ENCODE measurements at places on chromosomes 4 and X.

DNA sequence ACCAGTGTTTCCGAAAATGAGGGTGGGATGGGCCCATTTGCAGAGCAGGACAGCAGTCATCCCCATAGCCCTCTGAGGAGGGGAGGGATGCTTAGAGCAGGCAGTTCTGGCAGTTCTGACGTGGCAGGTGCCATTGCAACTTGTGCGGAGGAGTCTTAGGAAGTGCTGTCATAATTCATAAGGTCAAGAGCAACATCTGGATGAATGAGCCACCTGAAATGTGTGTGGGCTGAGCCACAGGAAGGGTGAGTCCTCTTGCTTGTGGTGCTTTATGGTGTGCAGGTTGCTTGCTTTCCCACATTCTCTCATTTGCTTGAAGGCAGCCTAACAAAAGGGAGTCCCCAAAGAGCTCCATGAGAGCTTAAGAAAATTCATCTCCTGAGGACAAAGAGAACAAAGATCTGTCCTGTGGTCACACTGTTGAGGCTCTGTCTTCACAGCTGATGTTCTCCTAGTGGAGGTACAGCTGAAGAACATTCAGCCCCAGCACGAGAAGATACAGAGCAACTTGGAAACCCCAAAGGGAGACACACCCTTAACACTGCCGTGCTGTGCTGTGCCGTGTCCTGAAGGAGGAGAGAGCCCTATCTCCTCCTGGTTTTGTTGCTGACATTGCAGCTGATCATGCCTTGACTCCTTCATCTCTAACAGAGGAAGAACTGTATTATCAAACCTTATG, 60.3 kb downstream of the DLG3 start:
- no peak for DNase-seq

DNA sequence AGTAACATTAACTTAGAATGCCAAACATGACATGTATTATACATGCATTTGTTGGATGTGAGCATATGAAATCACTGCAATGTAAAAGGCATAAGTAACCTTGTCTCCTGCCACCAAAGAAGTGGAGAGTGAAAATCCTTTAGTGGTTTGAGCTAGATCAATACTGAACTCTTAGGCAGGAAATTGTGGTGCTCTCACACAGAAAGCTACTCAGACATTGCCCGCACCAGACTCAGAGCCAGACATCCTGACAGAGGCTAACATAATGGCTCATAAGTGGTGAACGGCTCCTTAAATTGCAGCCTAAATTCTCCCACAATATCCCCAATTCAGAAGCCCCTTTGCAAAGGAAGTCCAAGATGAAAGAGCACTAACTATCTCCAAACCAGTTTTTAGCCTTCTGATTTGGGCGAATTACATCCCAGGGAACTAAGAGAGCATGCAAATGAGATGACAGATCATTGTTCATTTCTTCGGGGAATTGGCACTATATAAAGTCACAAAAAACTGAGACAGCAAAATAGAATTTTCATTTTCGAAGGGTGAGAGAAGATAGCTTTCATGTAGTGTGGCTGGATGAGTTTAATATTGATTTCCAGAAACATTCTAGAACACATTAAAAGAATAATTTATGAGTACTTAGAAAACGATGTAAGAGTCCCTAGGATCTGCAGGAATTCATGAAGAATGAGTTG, 233.6 kb upstream of the RPS6KA3 start:
- DNase-seq = no peak

- DNase-seq = peak; percentile 22
Measured at GRCh38 chrX:39665830-39666518, 431.8 kb downstream of the BCOR start.

DNA sequence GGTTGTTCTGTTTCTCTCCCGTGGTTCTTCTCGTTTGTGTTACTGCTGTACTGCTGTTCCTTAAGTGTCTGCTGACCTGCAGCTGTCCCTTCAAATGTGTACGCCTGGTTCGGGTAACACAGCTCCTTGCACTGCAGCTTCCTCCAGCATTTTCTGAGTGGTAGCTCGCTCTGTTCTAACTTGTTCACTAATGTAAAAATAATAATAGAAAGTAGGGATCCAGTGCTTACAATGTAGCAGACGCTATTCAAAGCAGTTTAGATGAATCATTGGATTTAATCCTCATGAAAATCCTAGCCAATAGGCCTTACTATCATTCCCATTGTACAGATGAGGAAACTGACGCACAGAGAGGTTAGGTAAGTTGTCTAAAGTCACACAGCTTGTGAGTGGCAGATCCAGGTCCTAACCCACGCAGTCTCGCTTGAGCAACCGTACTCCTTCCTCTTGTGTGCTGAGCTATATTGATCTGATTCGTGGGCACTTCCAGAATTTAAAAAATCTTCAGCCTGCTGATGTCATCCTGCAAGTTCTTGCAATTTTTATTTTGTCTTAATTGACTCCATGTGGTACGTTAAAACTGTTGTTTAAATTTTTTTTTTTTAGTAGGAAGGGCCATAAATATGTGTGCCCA, 448.2 kb upstream of the FAT1 start:
- DNase-seq = peak; percentile 76

DNA sequence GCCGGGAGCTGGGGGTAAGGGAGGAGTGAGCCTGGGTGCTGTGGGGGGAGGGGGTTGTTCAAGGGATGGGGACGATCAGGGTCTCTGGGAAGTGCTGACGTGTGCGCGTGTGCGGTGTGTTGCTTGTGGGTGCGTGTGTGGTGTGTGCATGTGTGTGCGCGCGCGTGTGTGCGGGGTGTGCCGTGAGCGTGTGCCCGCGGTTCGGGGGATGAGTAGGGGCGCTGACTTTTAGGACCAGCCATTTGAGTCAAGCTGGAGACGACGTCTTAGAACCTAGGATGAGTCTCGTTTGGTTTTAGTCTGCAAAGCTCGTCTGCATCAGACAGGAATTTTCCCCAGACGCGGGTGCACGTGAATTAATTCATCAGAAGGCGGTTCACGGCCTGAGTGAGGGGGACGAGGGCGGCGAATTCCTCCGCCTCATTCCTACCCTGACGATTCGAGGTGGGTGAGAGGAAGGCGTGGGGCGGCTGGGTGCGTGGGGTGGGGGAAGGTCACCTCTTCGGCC, 950 bp upstream of the TMEM271 start:
- DNase-seq = no peak

DNA sequence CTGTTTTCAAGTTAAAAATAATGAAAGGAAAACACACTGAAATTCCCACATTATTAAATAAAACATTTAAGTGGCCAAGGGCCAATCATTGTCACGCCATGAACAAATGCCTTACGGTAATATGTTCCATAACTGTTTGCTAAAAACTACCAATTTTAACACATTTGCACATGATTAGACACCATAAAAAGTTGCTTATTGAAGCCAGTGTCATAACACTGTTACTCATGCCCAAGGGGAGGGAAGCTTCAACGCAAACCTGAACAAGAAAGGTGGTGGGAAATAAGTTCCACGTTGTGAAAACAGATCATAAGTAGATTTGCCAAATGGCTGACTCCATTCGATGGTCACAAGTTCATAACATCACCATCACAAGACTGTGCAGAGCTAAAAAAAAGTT, 739.3 kb upstream of the FAM241A start:
- DNase-seq = no peak

DNA sequence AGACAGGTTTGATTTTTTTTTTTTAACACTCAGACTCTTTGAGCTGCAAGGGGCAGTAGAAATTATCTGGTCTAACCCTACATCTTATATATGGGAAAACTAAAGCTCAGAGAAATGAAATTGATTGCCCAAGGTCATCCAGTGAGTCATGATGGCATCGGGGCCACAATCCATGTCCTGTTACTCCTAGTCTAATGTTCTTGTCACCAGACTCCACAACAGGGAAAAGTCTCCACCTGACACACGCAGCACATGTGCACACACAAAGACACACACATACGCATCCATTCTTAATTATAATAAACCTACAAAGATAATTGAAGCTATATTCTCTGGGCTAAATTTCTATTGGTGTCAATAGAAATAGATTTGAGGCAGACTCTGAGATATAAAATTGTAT, 48.4 kb downstream of the GPC3 start:
- DNase-seq = no peak

GRCh38 chr4:115537387-115537786, 424.0 kb upstream of the NDST4 start:
- DNase-seq = no peak

DNA sequence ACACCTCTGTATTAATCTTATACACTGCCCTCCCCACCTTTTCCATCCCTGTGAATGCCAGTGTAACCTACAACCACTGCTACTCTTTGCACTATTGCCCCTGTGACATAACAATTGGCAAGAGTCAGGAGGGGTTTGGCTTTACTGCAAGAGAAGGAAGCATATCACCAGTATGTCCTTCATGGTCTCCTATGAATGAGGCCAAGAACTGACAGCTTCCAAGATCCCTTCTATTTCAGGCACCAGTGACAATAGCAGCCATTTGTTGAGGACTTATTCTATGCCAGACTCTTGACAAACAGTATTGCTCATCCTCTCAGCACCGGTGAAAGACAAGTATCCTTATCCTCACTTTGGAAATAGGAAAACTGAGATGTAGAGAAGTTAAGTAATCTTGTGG, 363.9 kb downstream of the MID1IP1 start:
- no peak for DNase-seq

DNA sequence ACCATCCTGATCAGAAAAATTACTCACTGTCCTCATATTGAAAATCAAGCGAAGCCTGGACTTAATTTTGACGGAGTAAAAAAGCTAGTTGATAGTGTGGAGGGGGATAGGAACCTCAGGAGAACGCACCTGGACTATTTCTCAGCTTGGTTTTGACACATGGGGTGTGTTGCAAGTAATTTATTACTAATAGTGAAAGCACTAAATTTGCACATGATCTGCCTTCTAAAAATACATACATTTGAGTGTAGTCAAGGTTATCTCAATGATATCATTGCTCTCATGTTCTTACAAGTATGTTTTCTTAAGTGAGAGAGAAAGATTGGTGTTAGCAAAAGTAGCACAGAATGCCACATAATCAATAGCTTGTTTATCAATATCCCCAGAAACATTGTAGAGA, 29.5 kb downstream of the LRIT3 start:
- no peak for DNase-seq

- DNase-seq = no peak
Measured at GRCh38 chr4:2574009-2574408, 37.6 kb downstream of the FAM193A start.

DNA sequence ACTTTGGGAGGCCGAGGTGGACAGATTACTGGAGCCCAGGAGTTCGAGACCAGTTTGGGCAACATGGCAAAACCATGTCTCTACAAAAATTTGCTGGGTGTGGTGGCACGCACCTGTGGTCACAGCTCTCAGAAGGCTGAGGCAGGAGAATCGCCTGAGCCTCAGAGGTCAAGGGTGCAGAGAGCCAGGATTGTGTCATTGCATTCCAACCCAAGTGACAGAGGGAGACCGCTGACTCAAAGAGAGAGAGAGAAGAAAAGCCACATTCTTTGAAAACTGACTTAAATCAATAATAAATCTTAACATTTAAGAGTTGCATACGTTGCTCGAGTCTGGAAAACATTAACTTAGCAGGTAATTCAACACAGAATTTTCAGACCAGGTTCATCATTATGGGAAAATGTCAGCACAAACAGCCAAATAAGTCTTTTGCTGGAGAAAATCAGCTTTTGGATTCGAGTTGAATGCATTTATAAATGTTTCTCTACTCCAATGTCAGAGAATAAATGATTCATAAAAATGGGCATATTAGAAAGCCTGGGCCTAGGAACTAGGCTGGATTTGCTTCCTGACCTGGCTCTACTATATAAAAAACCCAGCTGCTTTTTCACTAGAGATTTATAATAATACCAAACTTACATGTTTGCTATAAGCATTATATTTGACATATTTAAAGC, 68.3 kb upstream of the RBPJ start:
- DNase-seq = no peak

- DNase-seq = peak; percentile 30
Measured at GRCh38 chr4:112813790-112814189, 176.8 kb downstream of the LARP7 start.

DNA sequence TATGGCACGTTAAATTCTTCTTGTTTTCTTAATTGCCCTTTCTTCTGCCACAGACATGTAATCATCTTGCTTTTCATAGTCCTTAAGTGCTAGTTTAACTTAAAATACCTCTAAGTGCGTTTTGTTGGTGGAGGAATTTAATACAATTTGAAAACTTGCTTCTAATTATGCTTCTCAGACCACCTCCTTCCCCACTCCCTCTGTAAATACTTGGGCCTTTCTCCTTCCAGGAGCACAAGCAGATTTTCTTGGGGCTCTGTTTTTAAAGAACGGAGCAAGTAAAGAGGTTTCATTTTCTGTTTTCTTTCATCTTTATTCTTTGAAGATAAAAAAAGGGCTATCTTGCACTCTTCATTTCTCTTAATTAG, 559 bp upstream of the PCDH18 start:
- DNase-seq = no peak

GRCh38 chrX:11760958-11761357, 2.9 kb downstream of the MSL3 start:
- no peak for DNase-seq

- no peak for DNase-seq
Measured at GRCh38 chr4:134393592-134393991, 192.0 kb upstream of the PABPC4L start.

GRCh38 chr4:83793481-83793880, 257.6 kb downstream of the GPAT3 start:
- no peak for DNase-seq

GRCh38 chrX:19372170-19372546, 28.4 kb downstream of the PDHA1 start:
- no peak for DNase-seq

DNA sequence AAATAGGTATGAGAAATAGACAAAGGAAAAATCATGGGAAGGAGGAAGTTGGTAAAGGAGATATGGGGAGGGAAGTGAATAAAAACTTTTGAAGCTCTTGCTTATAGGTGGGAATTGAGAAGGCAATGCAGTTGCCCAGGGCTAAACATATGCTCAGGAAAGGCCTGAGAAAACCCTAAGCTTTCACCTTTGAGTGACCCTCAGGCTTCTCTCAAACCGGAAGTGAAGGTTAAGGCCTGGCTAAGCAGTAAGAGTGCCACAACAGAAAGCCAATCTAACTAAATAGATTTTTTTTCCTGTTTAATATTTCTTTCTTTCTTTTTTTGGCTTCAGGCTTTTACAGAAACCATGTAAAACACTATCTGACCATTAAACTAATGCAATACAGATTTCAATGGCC, 69.5 kb upstream of the GABRA3 start:
- no peak for DNase-seq

DNA sequence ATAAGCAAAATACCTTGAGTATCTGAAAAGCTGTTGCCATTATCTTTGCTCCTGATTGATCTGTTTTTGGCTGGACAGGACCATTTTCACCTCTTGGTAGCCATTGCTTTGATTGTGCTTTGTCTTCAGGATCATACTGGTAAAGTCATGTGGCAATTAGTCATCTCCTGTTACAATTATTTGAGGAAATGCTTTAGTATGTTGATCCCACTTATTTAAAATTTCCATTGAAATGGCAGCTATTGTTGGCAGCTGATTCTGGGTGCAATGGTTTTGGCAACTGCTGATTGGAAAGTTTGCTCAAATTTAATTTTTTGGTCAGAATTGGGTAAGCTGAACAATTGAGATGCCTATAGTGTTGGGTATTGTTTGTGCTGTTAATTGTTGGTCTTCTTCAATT, 238.3 kb upstream of the TLL1 start:
- no peak for DNase-seq

GRCh38 chr4:161342881-161343568, 820.8 kb downstream of the FSTL5 start:
- no peak for DNase-seq

Measured in GM04503 (cell line).